ENCODE measurements at places on chromosomes 2 and 18. TPM values are rescaled to one million over a fixed set of nuclear protein-coding genes. Genes with fewer than 3 reads are reported as not detected.

- DNase-seq = no peak
These were observed 621 bp upstream of the KCNS3 start for GRCh38 chr2:17877811-17878280.

GPR45 gene
- total RNA-seq = not detected

- DNase-seq = no peak
These were observed 22.1 kb upstream of the CTDP1 start for GRCh38 chr18:79657342-79657996.

GALR1 gene
- total RNA-seq = not detected

DNA sequence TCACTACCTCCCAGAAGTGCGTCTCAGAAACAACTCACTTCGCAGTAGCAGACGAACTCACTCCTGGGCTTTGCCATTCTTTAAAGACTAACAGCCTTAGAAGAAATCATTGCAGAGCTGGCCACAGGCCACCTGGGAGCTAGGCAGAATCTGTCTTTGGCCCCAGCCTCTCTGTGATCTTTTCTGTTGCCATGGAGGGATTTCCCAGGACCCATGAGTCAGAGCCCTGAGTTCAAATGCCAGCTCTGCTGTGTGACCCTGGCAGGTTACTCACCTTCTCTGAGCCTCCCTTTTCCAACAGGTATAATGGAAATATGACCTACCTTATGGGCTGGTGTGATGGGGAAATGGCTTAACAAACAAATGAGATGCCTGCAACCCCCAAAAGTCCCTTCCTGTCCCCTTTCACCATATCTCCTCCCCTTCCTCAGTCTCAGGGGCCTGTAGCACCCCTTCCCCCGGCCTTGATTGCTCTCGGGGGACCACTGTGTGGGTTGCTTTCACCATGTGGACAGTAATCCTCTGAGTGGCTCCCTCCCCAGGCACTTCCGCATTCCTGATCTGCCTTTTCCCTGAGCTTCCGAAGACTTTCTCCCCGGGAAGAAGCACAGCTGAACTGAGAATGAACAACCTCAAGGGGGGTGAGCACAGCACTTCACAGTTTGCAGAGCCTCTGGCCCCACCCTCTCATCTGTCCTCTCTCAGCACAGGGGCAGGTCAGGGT, 34.0 kb upstream of the SLC66A3 start:
- no peak for DNase-seq

HTR2B gene
- 0.19 TPM for total RNA-seq

STAT4 gene
- total RNA-seq = 0.44 TPM

All from glomerular endothelial cell (primary cell).